ENCODE measurements at places on chromosomes 3 and 15.
A peak's percentile ranks its signal among the peaks of the same experiment; 100 is the strongest.

DNA sequence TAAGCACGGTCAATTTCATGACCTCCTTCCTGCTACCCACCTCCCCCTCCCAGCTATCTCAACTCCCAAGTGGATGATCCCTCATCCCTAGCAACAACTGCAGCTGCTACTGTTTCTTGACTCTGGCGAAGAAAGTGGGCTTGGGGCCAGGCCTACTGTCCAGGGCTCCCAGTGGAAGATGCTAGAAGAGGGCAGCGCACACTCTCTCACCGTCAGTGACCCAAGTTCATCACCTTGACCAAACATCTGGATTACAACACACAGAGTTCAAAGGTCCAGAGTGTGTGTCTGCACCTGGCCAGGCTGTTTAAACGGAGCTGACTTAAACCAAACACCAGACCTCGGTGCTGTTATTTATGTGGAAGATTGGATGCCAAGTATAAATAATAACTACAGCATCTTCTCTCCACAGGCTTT is 385.6 kb downstream of the SHQ1 start:
- no peak for DNase-seq

GRCh38 chr15:19973718-19974117 is 567.9 kb downstream of the GOLGA6L6 start:
- DNase-seq = no peak

- DNase-seq = no peak
These were observed 217.9 kb downstream of the TBC1D2B start for GRCh38 chr15:77859491-77860060.

GRCh38 chr3:12884186-12884680 is 42.9 kb upstream of the RPL32 start:
- peak; percentile 25 for DNase-seq

DNA sequence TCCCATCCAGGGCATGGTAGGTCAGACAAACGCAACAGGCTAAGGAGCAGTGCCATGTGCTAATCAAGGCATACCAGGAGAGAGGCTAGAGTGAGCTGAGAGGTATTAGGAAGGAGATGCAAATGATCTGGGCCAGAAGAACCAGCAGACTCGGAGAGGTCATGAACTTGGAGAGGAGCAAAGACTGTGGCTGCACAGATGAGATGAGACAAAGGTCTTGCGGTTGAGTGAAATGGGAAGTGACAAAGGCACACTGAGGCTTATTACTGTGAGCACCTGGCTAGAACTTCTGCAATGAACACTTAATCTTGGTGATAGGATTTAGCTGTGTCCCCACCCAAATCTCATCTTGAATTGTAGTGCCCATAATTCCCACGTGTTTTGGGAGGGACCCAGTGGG is 380.2 kb downstream of the ULK4 start:
- DNase-seq = no peak

DNA sequence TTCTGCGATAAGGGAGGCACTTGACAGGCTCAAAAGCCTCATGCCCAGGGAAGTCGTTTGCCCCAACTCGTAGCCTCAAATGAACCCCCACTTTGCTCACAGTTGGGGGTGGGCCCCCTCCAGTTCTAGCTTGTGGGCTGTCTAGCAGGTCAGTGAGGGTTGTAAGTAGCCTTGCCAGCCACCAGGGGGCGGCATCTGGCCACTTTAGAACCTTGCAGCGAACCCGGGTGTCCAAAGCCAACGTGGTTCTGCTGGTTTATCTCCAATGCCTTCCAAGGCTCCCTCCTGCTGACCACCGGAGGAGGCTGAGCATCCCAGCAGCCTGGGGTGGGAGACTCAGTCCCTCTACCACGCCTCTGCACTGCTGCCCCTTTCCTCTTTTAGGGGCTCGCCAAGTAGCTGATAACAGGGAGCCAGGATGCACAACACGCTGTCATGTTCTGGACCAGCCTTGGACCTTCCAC is 9.2 kb upstream of the RBSN start:
- peak; percentile 69 for DNase-seq

GRCh38 chr3:70433091-70433490 is 120.7 kb upstream of the MDFIC2 start:
- DNase-seq = peak; percentile 59

- no peak for DNase-seq
These were observed 6.1 kb downstream of the CDHR4 start for GRCh38 chr3:49793486-49794085.

DNA sequence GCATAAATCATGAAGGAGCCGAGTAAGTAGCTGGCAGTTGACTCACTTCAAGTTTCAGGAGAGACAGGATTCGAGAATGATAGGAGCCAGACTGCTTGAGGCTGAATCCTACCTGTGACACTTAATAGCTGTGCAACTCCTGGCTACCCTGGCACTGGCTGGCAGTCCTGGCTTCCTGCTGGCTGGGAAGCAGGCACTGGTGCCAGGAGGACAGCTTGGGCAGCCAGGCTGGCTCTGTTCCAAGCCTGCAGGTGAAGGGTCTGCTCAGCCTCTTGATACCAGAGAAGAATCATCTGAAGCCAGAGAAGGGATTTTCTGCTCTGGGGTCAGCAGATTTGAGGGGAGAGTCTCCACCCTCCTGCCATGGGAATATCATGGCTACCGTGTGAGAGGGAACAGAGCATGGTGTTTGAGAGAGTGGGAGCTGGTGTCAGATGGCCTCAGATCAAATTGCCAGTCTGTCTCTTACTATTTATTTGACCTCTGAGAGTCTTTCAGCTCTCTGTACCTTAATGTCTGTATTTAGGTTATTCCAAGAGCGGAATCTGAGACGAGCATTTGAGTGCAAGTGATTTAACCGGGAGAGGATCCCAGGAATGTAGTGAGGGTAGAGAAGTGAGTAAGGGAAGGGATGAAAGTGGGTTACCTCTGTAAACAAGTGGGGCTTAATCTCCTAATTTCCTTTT is 4.4 kb upstream of the XIRP1 start:
- DNase-seq = no peak

GRCh38 chr15:79522656-79523055 is 90.5 kb downstream of the MINAR1 start:
- no peak for DNase-seq

Data from EL (cell line).